ENCODE measurements at places on chromosomes 3 and 15. TPM values are rescaled to one million over a fixed set of nuclear protein-coding genes. Genes with fewer than 3 reads are reported as not detected.

LMAN1L gene
- not detected for total RNA-seq

GNAT1 gene
- not detected for total RNA-seq

DNA sequence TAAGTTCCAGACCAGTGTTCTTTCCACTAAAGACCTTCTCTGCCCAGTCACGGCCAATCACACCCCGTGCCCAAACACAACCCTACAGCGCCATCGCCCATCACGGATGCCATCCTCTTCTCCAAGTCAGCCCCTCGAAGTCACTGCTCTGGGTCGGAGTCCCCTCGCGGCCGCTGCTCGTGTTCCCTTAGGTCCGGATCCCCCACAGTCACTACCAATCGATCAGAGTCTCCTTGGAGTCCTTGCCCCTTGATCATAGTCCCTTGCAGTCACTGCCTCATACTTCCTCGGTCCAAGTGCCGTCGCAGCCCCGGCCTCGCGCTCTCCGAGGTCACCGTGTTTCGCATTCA, 461 bp downstream of the PCYT1A start:
- peak; percentile 33 for DNase-seq

GRCh38 chr3:48267782-48268181, 26.9 kb downstream of the ZNF589 start:
- DNase-seq, result no peak

DNA sequence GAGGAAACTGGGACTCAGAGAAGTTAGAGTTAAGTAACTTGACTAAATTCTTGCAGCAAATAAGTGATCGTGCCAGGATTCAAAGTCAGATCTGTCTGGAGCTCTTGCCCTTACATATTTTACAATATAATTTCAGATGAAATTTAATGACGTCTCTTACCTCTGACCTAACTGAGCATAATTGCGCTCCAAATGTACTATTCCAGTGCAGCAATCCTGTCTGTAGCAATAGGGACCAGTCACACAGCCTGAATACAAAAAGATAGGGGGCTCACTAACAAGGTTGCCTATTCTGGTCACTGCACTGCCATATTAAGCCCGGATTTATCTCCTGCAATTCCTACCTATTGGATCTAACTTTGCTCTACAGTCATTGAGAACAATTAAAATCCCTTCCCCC, 316.4 kb downstream of the ZBTB20 start:
- DNase-seq, result no peak

DNA sequence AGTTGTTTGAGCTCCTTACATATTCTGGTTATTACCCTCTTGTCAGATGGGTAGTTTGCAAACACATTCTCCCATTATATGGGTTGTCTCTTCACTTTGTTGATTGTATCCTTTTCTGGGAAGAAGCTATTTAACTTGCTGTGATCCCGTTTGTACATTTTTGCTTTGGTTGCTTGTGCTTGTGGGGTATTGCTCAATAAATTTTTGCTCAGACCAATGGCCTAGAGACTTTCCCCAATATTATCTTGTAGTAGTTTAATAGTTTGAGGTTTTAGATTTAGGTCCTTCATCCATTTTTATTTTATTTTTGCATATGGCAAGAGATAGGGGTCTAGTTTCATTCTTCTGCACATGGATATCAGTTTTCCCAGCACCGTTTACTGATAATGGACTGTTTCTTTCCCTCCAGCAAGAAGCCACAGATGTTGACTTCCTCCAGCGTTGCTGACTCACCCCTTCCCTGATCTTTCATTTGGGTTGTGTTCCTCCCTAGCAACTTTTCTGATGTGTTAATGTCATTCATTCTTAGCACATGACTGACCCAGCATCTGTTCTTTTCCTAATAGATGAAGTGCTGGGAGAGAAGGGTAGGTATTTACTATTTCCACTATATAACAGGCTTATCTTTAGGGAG, 166.7 kb upstream of the SGO1 start:
- DNase-seq, result peak; percentile 74
